ENCODE measurements at places on chromosomes 3 and 15.
A peak's percentile ranks its signal among the peaks of the same experiment; 100 is the strongest.

GRCh38 chr3:144968750-144969350, 997.2 kb downstream of the DIPK2A start:
- DNase-seq = no peak

DNA sequence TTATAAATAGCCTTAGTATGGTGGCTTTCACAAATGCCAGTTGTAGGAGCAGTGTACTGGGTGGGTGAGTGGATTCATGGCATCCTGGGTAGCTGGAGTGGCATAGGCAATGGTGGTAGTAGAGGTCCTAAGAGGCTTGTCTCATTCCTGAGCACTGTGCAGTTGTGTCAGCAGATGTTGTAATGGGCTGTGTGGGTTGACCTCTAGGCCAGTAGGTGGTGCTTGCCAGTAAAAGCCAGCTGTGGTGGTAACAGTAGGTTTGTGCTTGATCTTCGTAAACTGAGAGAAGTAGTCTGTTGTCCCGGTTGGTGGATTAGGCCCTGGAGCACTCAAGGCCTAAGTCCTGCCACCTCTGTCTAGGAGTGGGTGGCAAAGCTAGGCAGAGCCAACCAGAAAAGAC, 149.7 kb upstream of the SUCLG2 start:
- no peak for DNase-seq

DNA sequence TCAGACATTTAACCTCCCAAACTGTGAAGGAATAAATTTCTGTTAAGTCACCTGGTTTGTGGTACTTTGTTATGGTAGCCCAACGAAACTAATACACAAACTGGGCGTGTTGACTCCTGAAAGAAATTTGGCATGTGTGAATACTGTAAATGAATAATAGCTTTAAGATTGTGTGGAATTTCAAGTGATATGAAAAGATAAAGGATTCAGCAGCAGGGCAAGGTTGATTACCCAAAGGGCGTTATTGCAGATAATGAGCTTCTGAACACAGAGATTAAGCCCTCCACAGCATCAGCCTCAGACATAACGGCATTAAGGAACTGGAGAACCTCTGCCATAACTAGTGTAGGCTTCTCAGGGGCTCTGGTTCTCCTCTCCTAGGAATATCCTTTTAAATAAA, 451.5 kb upstream of the NECTIN3 start:
- DNase-seq = no peak

- DNase-seq = no peak
These were observed 9.3 kb upstream of the FBLN2 start for GRCh38 chr3:13539671-13540070.

DNA sequence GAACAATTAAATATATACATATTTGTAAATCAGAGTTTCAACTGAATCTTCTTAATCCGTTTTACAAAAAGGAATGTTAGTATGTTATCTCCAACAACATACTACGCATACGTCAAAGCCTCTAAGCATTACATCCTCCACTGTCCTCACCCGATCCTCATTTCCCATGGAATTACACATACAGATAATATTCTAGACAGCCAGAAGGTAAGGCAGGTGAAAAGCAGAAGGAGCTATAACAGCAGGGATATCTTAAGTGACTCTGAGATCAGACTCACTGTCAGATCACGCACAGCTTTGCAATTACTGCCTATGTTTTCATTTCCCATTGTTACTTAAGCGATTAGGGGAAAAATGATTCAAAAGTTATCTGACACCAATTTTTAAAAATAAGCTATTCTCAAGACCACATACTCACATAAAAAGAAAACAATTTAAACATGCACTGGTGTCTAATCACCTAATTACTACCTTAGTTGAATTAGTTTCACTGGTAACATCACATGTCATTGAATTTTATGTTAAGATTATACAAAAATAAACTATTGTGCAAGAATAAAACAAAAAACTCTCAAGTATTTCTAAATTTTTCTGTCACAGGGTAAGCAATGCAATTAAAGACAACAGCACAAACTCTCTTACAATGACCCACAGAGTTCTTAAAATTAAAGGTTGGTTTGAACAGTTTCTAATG, 92.8 kb downstream of the TBL1XR1 start:
- DNase-seq = no peak

GRCh38 chr3:114452256-114452655, 158.4 kb downstream of the TIGIT start:
- peak; percentile 18 for DNase-seq

DNA sequence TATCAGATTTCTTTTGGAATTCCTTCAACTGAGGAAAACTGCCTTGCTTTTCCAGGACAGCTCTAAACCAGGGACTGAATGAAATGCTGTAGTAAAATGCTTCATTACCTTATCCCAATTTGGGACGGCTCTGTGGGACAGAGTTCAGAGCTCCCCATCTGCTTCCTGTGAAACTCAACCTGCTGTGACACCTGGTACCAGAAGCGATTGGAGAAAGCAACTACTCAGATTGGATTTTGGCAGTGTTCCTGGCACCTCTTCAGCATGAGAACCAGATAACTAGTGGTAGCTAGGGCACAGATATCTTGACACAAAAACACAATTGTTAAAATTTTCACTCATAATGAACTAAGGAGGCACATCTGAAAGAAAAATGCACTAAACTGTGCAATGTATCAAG, 539.1 kb downstream of the SI start:
- no peak for DNase-seq

- DNase-seq = no peak
These were observed 44.9 kb upstream of the RAB6B start for GRCh38 chr3:133940536-133940935.

- DNase-seq = no peak
These were observed 185.8 kb upstream of the IL12A start for GRCh38 chr3:159802864-159803263.

DNA sequence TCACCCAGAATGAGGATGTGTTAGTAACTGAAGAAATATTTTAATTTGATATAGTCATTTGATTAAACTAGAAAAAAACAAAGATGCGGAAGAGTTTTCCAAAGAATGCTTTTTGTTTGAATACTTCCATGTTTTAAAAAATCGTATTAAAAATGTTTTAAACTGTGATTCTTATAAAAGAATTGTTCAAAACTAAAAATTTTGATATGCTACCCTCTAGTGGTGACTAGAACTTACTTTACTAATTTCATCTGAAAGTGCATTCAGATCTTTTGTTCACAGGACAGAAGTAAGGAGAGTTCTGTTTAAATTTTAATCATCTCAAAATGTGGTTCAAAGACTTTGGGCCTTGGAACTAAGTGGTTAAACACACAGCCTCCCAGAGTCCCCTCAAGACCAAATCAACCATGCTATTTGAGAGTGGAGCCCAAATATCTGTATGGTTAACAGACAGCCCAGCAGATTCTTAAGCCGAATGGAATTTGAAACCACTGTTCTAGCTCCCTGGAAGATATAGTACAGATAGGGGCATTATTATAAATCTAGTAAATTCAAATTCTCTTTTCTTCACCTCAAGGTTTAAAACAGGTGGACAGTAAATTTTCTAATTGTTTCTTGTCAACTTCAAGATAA, 45.2 kb upstream of the SYNPR start:
- DNase-seq = no peak

GRCh38 chr3:105413343-105413887, 46.7 kb downstream of the ALCAM start:
- DNase-seq = no peak

DNA sequence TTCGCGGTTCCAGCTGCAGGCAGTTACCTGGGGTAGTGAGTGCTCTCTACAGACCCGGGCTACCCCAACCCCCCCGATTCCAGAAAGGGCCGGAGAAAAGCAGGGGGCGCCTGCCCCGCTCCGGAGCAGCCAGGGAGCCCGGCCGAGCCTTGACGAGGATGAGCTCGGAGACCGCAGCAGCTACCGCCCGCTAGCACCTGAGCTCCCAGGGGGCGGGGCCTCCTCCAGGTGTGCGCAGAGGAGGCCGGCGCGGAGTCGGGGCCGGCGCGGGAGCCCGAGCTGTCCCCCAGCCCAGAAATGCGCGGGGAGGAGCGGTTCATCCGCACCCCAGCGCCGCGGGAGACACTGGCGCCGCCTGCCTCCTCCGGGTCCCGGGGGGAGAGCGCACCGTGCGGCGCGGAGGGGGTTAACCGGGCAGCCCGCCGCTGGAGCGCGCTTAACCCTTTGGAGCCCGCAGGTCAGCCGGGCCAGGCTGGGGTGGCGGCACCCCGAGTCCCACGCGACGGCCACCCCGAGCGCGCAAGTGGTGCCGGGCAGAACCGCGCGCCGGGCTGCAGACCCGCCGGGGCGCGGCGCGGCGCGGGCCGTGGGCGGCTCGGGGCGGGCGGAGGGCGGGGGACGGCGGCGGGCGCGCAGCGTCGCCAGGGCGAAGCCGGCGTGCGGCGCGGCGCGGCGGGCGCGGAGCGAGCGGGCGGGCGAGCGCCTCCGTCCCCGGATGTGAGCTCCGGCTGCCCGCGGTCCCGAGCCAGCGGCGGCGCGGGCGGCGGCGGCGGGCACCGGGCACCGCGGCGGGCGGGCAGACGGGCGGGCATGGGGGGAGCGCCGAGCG, at the start of gene CACNA1D:
CACNA1D (plus strand) TSS at position 649 of the 829 bp plus-strand sequence. CDS start 556 bp downstream, outside the sequence.
- no peak for DNase-seq

DNA sequence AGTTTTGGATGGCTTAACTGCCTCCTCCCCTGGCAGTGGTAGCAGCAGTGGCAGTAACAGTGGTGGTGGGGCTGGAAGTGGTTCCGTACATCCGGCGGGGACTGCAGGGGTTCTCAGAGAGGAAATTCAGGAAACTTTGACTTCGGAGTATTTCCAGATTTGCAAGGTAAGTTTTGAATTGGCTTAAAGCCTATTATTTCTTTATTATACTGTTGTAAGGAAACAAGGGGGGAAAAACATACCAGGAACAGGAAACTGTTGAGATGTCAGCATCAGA, 1.5 kb downstream of the STXBP5L start:
- DNase-seq = no peak

- DNase-seq = no peak
These were observed 39.3 kb downstream of the KLHL6 start for GRCh38 chr3:183515968-183516851.

DNA sequence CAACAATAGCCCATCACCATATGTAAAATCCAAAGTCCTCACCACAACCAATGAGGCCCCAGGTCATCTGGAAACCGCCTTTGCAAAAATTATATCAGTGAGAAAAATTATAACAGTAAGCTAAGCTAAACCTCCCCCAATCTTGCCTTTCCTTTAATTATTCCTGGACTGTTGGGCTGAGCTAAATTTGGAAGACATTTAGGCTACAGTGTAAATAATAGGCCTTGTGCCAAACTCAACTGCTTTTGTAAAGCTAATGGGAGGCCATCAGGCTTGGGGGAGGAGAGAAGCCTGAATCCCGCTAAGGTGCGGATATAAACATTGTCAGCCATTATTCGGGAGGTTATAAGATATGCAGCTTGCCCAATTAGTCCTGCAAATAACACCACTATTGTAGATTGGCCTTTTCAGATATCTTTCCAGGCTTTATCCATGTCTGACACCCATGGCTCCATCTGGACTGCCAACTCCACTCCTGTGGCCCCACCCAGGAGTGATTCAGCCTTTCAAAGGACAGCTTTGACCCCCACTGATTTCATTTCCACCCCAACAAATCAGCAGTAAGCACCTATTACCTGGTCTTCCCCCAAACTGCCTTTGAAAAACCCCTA, 53.0 kb upstream of the CA12 start:
- DNase-seq = no peak

DNA sequence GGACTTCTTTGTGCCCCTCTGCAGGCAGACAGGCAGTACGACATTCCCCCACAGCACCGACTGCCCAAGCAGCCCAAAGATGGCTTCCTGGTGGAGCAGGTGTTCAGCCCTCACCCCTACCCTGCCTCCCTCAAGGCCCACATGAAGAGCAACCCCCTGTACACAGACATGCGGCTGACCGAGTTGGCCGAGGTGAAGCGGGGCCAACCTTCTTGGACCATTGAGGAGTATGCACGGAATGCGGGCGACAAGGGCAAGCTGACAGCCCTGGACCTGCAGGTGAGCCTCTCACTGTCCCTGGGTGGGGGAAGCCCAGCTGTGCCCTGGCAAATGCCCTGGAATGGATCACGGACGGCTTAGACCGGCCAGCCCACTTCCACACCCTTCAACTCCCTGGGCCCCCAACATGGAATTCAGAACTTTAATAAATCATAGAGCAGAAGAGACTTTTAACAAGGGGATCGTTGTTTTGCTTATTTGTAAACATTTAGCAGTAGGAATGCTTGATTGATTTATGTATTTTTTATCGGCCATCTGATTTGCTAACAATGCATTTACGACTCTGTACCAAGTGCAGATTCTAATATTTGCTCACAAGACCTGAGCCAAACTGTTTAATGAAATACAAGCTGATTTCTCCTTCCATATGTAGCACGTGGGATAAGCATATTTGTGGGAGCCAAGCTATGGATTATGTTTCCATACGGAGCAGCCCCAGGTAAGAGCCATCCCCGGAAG, 31.1 kb downstream of the MINAR1 start:
- no peak for DNase-seq

- no peak for DNase-seq
These were observed 63.4 kb downstream of the TPRG1 start for GRCh38 chr3:189235214-189235613.

DNA sequence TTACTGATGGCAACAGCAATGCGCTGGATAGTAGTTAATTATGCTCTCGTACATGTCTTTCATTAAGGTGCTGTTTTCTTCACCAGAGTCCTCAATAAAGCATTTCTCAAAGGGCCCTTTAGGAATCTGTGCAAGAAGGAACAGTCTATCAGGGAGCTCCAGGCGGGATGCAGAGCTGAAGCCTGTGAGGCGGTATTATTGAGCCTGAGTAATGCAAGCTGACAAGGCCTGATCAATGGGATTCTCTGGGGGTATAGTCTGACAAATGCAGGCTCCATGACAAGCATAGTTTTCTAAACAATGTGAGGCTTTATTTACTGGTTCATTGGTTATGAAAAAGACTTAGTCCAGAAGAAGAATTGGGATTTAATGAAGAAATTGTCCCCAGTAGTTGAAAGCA, 530.9 kb upstream of the CBLB start:
- DNase-seq = no peak

GRCh38 chr15:37691911-37692310, 242.5 kb upstream of the TMCO5A start:
- no peak for DNase-seq

GRCh38 chr3:133474817-133475216, 75.0 kb downstream of the BFSP2 start:
- no peak for DNase-seq

- DNase-seq = no peak
These were observed 82.2 kb downstream of the LEKR1 start for GRCh38 chr3:156908398-156908797.

DNA sequence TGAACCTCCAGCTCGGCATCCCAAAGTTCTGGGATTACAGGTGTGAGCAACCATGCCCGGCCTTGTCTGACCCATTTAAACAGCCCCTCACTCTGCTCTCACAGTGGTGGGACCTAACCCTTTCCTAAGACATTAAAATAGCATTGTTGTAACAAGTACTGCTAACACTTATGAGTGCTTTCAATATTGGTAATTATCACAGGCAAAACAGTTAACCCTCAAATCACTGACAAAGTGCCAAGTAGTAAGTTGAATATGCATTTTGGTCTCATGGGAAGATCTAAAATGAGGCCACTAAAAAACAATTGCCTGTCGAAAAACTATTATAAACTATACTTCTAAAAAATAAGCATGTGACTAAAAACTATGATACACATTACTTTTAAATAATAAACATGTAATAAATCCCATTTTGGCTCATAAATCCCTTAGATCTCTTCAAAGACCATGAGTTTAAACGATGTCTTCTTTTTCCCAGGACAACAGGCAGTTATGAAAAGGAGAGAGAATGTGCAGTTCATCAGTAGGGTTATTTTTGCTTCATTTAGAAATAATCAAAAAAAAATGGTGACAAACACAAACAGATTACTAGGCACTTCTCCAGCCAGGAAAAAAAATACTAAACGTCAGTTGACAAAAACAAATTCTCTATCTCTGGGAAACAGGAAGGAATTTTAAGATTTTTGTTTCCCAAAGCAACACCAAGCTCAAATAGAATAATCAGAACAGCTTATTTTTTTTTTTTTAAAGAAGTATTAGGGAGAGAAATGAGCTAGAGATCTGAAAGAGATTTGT, 95.4 kb downstream of the RFTN1 start:
- DNase-seq = no peak
